ENCODE measurements at places on chromosomes 7 and 10. TPM values are rescaled to one million over a fixed set of nuclear protein-coding genes. Genes with fewer than 3 reads are reported as not detected.

DNA sequence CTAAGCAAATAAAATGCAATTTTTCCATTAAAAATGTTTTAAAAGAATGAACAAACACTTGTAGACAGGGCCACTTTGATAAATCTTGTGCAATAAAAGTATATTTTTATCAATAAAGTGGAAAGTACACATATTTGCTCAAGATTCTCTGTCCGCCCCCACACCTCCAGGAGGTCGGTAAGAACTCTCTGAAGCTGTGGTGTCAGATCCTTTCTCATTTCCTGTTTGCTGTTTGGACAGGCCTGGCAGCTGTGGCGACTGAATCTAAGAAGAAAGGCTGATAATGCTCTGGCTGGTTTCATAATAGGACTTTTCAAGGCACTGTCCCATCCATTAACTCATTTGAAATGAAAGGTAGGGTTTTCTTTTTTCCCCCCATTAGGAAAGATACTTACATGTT, 15.3 kb upstream of the ASB4 start:
- DNase-seq: peak; percentile 71

DNA sequence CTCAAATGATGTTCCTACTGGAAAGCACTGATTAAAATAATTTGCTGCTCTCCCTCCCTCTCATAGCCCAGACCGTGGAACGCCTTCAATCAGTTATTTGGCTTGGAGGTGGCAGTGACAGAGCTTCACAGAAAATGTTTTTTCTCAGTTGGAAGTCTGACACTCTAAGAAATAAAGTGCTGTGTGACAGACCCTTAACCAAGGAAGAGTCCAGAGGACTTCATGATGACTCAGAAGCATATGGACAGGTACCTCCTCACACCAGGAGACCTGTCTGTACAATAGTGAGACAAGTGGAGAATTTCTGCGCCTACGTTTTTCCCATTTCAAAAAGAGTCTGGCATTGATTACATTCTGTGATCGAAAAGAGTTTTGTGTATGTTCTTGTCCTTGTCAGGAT, 295.5 kb downstream of the DOCK4 start:
- DNase-seq: no peak

TMEM176B gene
- 0.27 TPM for total RNA-seq

DNA sequence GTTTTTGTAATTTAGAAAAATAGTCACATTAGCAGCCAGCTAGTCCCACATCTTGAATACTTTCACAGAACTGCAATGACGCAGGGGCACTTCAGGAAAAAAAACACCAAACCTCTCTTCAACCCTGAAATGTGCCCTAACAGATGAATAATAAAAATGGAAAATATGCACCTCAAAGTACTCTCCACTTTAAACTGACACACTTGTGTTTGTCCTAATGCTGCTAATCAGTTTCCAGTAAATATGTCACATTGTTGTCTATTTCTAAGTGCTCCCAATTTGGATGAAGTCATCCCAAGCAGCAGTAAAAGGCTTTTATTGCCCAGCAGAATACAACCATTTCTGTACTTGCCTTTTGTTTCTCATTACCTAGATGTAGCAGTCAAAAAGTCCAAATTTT, 86.7 kb downstream of the PARD3 start:
- DNase-seq: no peak

WDFY4 gene
- not detected for total RNA-seq

- no peak for DNase-seq
Measured at GRCh38 chr10:14513123-14513522, 182.4 kb upstream of the FRMD4A start.

GRCh38 chr10:80462981-80463741, 9.1 kb downstream of the TSPAN14 start:
- peak; percentile 22 for DNase-seq

MMD2 gene
- not detected for total RNA-seq

GRCh38 chr7:8615019-8615418, 181.6 kb downstream of the NXPH1 start:
- DNase-seq: no peak

GRCh38 chr7:134174795-134175261, 47.7 kb downstream of the LRGUK start:
- DNase-seq: peak; percentile 88

BLNK gene
- total RNA-seq: 0.10 TPM

DNA sequence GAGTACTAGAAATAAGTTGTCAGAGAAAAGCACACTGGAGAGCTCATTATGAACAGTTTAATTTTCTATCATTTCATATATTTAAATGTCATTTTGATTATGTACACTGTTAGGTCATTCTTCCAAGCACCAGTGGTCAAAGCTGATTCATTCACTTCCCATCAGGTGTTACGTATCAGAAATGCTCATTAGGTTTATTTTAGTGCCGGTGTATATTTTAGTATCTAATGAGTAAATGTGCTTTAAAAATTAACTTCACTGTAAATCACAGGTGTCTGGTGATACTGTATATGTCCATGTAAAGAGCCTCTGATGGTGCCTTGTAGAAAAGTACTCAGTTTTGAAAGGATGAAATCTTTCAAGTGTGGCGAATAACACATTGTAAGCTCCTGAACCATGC, 3.5 kb downstream of the DMTF1 start:
- DNase-seq: no peak

- peak; percentile 65 for DNase-seq
Measured at GRCh38 chr10:69994262-69994661, 58.4 kb upstream of the MACROH2A2 start.

PGAM2 gene
- not detected for total RNA-seq

DNA sequence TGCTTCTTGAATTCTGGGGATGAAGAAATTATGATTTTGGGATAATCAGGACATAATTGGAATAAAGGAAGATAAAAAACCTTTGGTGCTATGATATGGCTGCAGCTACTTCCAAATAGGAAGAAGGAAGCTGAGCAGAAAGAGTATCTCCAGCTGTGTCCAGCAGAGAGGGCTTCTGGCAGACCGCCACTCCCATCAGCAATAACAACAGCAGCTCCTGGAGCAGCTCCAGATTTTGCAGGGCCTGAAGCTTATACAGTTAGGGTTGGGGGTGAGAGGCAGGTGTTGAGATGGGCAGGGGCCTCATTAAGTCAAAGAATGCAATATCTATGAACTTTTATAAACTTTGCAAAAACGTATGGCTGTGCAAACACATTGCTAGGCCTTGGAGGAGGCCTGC, 62.3 kb downstream of the C10orf120 start:
- no peak for DNase-seq

C10orf62 gene
- total RNA-seq: not detected

GRCh38 chr7:157673573-157673972, 336.8 kb downstream of the DNAJB6 start:
- no peak for DNase-seq

GRCh38 chr7:7569081-7569527, 2.4 kb downstream of the MIOS start:
- DNase-seq: no peak

TAS2R41 gene
- not detected for total RNA-seq

DNA sequence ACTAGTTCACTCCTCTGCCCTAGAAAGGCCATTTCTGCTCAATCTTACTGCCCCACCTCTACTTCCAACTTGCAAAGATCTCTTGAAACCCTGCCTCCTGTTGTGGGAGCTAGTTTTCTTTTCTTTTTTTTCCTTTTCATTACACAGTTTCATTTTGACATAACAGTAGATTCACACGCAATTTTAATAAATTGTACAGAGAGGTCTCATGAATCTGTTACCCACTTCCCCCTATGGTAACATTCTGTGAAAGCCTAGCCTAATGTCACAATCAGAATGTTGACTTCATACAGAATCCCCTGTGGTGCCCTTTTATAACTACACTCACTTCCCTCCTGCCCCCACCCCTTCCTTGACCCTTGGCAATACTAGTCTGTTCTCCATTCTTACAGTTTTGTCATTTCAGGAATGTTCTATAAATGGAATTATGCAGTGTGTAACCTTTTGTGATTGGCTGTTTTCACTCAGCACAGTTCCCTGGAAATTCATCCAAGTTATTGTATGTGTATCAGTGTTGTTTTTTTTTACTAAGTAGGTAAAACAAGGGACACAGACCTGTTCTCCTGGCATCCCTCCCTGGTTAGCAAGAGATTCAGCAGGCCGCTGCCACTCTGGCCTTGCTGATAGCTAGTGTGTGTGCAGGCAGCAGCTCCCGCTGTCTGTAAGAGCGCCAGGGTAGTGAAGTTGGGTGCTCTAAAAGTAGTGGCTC, 21.5 kb downstream of the CHST3 start:
- no peak for DNase-seq

DNA sequence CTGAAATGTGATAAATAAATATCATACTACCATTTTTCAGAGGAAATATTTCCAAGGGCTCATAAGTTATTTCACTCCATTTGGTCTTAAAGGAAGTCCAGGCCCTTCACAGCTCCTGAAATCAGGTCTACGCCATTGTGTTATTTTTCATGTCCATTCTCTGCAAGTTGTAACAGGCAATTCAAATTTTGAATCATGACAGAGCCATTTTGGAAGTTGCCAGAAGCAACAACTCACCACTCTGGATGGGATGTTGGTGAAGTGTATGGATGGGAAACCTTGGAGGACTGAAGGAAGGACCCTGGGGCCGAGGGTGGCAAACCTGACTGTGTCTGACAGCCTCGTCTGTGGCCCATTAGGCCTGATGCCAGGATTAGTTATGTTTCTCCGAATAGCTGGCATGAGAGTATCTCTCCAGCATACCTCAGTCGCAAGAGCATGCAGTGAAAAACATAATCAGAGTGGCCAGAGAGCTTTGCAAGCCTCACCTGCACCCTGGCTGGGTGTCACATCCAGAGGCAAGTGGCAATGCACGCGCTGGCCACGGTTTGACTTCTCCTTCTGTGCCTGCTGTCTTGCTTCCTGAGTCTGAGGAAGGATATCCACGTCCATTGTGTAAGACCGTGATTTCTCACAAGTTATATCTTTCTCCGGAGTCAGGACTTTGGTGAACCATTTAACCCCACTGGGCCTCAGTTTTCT, 87.1 kb downstream of the NRP1 start:
- no peak for DNase-seq

HMX2 gene
- total RNA-seq: not detected

WDR11 gene
- 27.0 TPM for total RNA-seq

GRCh38 chr7:108027239-108027638, 24.3 kb upstream of the LAMB1 start:
- DNase-seq: no peak

DNA sequence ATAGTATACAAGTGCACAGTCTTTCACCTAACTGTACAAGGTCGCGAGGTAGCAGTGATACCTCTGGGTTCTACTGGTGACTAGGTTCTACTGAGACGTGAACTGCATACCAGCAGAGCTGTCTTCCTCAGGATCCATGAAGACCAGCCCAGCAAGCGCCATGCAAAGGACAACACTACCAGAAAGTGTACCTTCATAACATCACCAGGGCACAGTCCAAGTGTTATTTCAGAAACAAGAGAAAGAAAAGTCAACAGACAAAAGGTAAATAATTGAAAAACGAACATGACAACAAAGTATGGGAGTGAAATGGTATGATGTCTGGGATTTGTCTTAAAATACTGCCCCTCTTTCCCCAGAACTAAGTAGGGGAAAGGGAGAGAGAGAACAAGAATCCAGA, 141.1 kb upstream of the ASAH2 start:
- DNase-seq: no peak

IQUB gene
- total RNA-seq: 0.08 TPM

CYP26C1 gene
- not detected for total RNA-seq

GRCh38 chr7:112080441-112080840, 125.8 kb downstream of the DOCK4 start:
- DNase-seq: peak; percentile 79

DNA sequence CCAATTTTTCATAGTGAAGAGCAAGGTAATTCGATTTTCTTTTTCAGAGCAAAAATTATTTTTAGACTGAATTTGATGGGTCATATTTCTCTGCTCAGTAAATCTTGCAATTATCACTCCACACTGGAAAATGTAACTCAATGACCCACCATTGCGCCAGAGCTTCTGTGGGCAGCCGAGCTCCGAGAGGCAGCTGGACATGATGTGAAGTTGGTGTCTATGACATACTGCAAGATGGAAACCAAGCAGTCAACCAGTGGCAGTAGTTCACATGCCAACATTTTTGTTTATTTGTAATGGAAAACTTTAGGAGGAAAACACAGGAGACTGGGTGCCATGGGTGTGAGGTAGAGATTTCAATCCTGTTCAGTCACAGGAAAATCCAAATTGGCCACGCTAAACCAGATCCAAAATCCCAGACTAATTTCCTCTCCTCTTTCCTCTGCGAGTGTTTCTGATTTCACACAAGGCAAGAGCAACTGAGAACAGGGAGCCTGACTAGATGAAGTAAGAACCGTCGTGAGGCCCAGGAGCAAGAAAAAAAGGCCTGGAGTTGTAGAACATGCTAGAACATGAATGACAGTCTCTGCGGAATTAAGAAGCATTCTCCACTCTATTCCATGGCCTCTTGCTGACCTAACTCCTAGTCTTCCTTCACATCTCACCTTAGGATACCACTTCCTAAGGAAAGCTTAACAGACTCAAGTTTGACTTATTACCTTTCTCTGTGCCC, 39.3 kb downstream of the CALD1 start:
- no peak for DNase-seq

HTR5A gene
- not detected for total RNA-seq

PLCE1 gene
- total RNA-seq: 0.80 TPM

GOLGA7B gene
- total RNA-seq: 0.04 TPM

DNA sequence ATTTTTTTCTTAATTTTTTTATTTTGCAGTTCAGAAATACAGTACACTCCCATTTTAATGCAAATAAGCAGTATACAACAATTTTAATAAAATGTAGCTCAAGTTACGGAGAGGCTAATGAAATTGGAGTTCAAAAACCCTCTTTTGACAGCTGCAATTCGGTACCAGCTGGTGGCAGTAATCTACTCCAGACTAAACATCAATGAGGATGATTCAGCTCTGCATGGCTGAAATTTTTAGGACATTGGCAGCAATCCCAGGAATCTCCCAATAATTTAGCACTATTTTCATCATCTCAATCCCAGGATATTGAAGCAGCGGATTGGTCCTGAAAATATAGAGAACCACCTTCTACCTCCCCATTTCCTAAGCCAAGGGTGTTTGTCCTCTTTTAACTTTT, 278.8 kb downstream of the CACNA2D1 start:
- peak; percentile 50 for DNase-seq

ALOX5 gene
- 0.60 TPM for total RNA-seq

GRCh38 chr7:95089414-95090315, 182.3 kb downstream of the PPP1R9A start:
- no peak for DNase-seq

- no peak for DNase-seq
Measured at GRCh38 chr10:7984896-7985295, 69.6 kb upstream of the GATA3 start.
